ENCODE measurements at places on chromosomes 5 and 9.

GRCh38 chr5:159471904-159472303 lies 141.6 kb upstream of the IL12B start:
- no peaks in the 10 kb centered on the region for H3K27me3 ChIP-seq
- no peak for DNase-seq
- H3K27ac ChIP-seq, result no peak overlapping the region
- H3K4me1 ChIP-seq, result peaks cover 28% of the 10 kb centered on the region
- H3K4me3 ChIP-seq, result no peak overlapping the region

- H3K27me3 ChIP-seq, result no peaks in the 10 kb centered on the region
- DNase-seq, result no peak
- no peak overlapping the region for H3K27ac ChIP-seq
- no peak overlapping the region for H3K4me3 ChIP-seq
These were observed 405.2 kb downstream of the SEMA5A start for GRCh38 chr5:9140711-9141110.

DNA sequence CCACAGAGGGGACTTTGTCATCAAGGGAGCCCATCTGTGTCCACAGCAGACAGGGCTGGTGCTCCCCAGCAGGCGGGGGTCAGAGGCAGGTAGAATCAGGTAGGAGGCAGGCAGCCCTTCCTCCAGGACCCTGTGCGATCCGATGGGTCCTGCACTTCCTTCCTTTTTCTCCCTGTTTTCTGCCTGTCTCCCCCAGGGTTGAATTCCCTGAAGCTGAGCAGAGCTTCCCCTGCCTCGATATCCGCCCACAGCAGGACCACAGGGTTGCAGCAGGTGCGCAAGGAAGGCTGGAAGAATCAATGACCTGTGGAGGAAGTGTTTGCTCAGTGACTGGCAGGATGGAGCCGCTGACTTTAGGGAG lies 69.2 kb downstream of the MRPL36 start:
- H3K4me1 ChIP-seq, result peaks cover 6% of the 10 kb centered on the region
- H3K4me3 ChIP-seq, result no peak overlapping the region
- peaks cover 29% of the 10 kb centered on the region for H3K27me3 ChIP-seq
- H3K27ac ChIP-seq, result no peak overlapping the region
- DNase-seq, result no peak

- no peak overlapping the region for H3K27ac ChIP-seq
- no peak overlapping the region for H3K4me3 ChIP-seq
- H3K27me3 ChIP-seq, result no peaks in the 10 kb centered on the region
- peaks cover 16% of the 10 kb centered on the region for H3K4me1 ChIP-seq
- no peaks in the 10 kb centered on the region for H3K36me3 ChIP-seq
These were observed 24.5 kb downstream of the C9orf152 start for GRCh38 chr9:110183208-110184145.

- H3K27ac ChIP-seq, result no peak overlapping the region
- H3K27me3 ChIP-seq, result no peaks in the 10 kb centered on the region
- H3K4me3 ChIP-seq, result no peak overlapping the region
- H3K4me1 ChIP-seq, result no peaks in the 10 kb centered on the region
- no peaks in the 10 kb centered on the region for H3K36me3 ChIP-seq
These were observed 32.2 kb upstream of the LARP1 start for GRCh38 chr5:154722936-154723335.

GRCh38 chr5:71828291-71829040 lies 109.4 kb downstream of the CARTPT start:
- H3K4me1 ChIP-seq, result no peaks in the 10 kb centered on the region
- H3K36me3 ChIP-seq, result no peaks in the 10 kb centered on the region
- no peaks in the 10 kb centered on the region for H3K27me3 ChIP-seq
- no peak overlapping the region for H3K27ac ChIP-seq

GRCh38 chr5:1443991-1444360 lies 1.3 kb downstream of the SLC6A3 start:
- no peak for DNase-seq
- H3K4me1 ChIP-seq, result no peaks in the 10 kb centered on the region
- no peaks in the 10 kb centered on the region for H3K36me3 ChIP-seq
- no peak overlapping the region for H3K4me3 ChIP-seq

GRCh38 chr5:56160723-56161438 lies 72.2 kb downstream of the ANKRD55 start:
- no peaks in the 10 kb centered on the region for H3K27me3 ChIP-seq
- H3K27ac ChIP-seq, result no peak overlapping the region
- no peaks in the 10 kb centered on the region for H3K36me3 ChIP-seq
- no peak for DNase-seq

All from MM.1S (cell line).